BJ (cell line): ENCODE measurements at places on chromosomes 3 and 15.

DNA sequence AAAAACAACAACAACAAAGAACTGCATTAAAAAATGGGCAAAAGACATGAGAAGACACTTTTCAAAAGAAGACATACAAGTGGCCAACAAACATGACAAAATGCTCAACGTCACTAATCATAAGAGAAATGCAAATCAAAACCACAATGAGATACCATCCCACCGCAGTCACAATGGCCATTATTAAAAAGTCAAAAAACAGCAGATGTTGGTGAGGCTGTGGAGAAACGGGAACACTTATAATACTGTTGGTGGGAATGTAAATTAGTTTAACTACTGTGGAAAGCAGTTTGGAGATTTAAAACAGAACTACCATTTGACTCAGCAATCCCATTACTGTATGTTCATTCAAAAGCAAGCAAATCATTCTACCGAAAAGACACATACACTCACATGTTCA lies 15.1 kb downstream of the EIF1B start:
- no peak for DNase-seq

DNA sequence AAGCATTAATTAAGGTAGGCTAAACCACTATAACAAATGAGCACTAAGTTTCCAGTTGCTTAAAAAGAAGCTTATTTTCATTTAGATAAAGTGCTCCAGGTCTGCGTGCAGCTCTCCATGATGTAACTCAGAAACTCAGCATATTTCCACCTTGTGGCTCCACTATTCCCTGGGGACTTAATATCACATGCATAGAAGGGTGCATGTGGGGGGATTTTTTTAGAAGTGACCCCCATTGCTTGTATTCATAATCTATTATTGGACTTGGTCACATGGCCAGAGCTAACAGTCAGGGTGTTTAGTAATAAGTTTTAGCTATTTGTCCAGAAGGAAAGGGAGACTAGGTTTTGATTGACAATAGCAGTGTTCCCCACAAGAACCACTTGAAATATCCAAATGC lies 86.8 kb downstream of the TMCO5A start:
- no peak for DNase-seq

DNA sequence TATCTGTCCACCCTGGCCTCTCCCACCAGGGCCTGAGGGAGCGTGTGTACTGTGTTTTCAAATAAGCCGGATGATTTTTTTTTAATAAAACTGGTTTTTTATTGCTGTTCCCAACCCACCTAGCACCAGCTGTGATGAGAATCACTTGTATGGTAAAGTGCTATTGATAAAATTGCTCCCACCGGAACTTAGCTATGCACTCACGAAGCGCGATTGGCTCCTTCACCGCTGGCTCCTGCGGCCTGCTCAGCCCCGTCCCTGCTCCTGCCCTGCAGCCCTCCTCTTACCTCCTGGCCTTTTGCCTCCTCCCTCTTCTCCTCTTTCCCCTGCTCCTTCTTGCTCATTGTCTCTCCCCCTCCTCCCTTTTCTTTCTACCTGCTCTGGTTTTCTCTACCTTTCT lies 183.7 kb downstream of the TLE3 start:
- no peak for DNase-seq

- no peak for DNase-seq
These were observed 51.0 kb downstream of the MME start for GRCh38 chr3:155131104-155131503.

GRCh38 chr3:62584636-62585035 lies 211.3 kb upstream of the FEZF2 start:
- DNase-seq = no peak

DNA sequence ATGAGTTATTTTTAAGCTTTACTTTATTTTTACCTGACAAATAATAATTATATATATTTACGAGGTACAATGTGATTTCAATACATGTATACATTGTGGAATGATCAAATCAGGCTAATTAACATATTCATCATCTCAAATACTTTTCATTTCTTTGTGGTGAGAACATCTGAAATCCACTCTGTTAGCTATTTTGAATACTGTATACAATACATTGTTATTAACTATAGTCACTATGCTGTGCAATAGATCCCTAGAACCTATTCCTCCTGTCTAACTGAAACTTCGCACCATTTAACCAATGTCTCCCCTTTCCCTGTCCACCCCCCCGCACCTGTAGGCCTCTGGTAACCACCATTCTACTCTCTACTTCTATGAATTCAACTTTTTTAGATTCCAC lies 7.9 kb upstream of the SPPL2A start:
- DNase-seq = no peak

DNA sequence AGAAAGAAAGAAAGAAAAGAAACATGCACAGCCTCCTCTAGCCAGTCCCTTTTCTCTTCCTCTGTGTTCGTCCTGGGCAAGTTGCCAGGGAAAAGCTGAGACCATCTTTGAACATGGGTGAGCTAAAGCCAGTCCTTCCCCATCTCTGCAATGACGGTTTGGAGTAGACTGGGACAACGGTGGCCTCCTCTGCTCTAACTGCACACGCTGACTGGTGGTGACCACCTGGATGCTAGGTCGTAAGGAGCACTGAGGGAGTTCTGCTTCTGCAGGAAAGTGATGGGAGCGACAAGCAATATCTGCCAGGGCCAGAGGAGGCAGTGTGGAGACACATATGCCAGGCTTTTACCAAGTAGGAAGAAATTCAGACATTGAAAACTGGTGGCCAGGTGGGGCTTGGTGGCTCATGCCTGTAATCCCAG lies 111.7 kb downstream of the NUP210 start:
- DNase-seq = no peak

DNA sequence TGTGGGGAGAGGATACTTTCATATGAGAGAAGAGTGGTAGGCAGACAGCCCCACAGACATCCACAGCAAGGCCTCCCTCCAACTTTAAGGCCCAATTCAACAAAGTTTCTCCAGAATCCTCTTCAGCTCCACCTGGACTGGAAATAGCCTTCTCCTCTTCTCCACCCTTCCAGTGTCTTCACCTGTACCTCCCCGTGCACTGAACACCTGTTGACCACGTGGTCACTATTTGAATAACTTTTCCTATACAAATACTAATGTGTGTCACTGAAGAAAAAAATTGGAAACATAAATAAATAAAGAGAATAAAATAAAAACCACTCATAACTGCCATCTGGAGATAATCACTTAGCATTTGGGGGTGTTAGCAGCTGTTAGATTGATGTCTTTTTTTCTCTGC lies 52.9 kb downstream of the CCNL1 start:
- no peak for DNase-seq

- no peak for DNase-seq
These were observed 874 bp upstream of the ERC2 start for GRCh38 chr3:56469141-56469540.

DNA sequence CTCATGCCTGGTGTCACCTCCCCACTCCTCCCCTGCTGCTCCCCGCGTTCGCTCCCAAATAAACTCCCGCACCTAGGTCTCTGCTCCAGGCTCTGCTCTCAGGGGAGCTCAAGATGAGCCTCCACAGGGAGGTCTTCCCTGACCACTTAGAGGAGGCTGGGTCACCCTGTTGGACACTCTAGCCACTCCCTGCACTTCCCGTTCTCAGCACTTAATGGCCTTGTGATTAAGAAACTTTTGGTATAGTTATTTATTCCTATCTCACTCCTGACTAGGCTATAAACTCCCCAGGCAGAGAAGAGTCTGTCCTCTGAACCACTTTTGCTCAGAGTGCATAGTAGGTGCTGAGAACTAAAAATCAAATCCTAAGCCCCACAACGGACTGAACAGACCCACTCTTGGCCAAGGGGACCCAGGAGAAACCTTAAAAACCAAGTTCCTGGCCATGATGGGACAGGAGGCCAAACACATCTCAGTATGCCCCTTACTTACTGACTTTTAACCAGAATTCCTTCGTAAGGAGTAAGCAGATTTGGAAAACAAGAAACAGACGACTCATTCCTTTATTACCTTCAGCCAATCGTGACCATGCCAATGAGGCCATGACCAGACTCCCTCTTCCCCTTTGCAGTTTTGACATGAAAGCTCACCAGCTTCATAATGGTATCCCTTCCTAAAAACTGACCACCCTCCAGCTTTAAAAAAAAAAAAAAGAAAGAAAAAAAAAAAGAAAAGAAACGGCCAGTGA lies 69.0 kb upstream of the HRH1 start:
- DNase-seq = peak; percentile 9

DNA sequence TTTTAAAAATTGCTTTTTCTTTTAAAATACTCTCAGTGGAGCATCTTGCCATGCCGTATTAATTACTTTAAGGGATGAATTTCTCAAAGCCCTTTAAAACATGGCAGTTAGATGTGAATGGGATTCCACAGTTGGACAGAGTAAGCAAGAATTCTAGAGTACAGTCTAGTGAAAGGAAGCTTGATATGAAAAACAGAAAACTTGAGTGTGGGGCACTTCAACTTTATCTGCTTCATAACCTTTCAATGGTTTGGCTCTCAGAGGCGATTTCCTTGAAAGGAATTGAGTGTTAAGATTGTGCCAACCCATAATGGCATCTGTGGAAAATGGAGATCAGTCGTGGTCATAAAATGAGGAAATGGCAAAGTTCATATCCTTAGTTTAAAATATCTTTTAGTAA lies 127.7 kb upstream of the SAMMSON start:
- no peak for DNase-seq

- DNase-seq = no peak
These were observed 131.2 kb downstream of the MAGI1 start for GRCh38 chr3:65907232-65908130.

DNA sequence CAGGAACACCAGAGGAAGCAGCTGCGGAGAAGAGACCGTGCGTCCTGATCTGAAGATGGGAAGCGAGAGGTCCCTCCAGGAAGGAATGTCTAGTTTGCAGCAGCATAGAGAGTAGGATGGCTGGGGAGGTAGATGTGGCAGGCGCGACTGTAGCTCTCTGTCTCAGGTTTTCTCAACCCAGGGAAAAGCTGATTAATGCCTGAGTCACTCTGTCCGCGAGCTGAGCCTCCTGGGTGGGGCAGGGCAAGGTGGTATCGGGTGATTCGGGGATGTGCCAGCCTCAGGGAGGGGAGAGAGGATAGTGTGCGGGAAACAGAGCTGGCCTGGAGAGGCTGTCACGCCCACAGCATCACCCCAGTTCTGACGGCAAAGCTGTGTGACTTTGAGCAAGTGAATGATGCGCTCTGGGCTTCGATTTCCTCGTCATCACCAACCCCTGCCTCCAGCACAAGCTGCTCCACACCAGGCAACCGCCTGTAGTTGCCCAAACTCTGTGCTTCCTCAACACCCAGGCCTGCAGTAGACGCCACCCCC lies 28.4 kb downstream of the CPN2 start:
- no peak for DNase-seq

- DNase-seq = peak; percentile 58
These were observed 66.0 kb upstream of the CMSS1 start for GRCh38 chr3:99751649-99752048.

DNA sequence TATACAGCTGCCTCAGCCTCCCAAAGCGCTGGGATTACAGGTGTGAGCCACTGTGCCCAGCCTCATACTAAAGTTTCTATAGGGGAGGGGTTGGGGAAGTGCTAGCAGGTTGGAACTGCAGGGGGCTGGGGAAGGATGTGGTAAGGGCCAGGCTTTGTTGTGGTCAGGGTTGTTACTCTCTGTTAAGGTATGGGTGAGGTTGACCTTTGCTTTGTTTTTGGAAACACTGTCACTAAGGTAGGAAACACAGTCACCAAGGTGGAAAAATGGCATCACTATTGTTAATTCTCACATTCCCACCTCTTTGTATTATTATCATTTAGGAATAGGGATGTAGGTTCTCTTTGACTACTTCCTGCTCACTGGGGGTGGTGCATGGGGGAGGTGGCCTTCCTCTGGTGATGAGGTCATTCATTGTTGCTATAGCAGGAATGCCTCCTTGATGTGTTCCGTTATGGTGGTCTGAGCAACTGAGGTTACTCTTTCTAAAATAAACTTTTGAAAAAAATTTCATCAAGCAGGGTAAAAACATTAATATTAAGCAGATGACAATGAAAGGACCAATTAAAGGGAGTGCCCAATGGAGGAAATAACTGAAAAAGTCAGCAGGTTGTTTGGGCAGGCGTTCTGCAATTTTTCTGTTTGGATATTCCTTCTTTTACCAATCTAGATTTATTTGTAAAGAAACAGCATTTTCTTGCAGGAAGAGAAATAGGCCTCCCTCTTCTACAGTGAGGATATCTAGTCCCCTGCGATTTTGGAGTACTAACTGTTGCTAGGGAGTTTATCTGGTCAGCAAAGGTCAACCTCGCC lies 150.5 kb downstream of the WDR76 start:
- DNase-seq = no peak

DNA sequence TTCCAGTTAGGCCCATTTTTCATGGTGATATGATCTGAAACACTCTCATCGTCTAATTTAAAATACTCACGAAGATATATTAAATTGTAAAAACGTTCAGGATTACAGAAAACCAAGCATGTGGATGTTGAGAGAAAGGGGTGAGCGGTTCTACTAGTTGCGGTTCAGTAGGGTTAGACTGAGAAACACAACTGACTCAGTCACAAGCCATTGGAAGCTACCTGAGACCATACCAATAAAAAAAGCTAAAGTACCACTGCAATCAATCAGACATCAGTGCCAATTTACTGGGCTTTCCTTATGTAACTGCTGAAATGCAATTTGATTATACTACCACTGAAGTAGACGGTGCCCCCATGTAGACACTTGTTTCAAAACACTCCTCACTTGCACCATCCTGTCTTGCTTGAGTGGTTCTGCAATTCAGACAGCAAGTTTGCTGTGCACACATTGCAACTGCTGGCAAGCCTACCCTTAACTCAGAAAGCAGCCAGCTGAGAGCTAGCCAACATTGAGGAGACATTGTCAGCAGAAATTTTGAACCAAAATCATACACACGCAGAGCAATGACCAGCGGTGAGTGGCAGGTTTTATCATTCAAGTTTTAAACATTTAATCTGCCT lies 368.7 kb upstream of the ARHGEF26 start:
- DNase-seq = no peak

DNA sequence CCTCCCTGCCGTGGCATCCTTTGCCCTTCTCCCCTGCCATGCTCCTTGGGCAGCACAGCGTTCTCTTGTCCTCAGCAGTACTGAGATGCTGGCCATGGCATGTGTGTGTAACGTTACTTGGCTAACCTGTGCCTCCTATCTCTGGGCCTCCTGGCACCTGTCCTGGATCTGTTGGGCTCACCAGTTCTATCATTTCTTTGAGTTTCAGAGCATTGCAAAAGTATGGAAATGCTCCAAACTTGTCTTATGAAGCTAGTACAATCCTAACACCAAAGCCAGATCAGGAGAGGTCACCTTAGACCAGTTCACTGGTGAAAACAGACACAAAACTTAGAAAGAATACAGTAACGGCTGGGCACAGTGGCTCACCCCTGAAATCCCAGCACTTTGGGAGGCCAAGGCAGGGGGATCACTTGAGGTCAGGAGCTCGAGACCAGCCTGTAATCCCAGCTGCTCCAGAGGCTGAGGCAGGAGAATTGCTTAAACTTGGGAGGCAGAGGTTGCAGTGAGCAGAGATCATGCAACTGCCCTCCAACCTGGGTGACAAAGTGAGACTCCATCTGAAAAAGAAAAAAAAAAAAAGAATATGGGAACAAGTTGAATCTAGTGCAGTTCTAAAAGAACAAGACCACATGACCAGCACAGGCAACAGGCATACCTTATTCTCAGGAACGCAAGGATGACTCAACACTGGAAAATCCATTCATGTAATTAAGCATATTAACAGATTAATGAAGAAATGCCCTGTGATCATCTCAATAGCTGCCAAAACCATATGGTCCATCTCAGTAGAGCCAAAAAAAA lies 62.4 kb upstream of the TRPM1 start:
- DNase-seq = no peak

- no peak for DNase-seq
These were observed 20.2 kb downstream of the RNF13 start for GRCh38 chr3:149833241-149833640.
